NCI-H2081 (cell line): ENCODE measurements at places on chromosomes 16 and 17.

- no peak for DNase-seq
Observed at GRCh38 chr17:72618001-72618509, 474.4 kb downstream of the SLC39A11 start.

DNA sequence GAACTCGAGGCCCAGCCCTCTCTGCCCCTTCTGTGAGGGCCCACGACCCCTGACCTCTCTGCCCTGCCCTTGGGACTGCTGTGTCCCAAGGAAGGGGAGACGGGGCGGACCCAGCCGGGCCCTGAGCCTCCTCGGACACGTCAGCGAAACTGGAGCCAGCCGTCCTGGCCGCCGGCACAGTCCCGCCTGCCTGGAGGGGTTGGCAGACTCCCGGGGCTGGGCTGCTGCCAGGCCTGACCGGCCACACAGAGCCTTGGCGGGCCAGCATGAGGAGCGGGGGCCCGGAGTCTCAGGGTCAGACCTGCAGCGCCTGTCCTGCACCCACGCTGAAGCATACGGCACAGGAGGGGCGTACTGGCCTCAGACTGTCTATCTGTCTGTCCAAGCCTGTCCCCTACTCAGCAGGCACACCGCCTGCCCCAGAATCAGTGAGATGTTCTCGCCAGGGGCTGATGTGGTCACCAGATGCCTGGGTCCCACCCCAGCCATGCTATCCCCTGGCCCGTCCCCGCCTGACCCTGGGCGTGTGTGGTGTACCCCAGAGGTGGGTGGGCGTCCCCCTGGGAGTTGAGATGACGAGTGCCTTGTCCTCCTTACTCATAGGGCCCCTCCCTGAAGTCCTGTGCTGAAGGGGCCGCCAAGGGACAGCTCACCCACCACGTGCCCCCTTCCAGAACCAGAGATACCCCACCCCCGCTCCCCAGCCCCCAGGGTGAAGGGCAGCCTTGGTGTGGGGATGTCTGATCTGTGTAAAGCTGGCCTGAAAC, 4.7 kb downstream of the VASN start:
- no peak for DNase-seq

DNA sequence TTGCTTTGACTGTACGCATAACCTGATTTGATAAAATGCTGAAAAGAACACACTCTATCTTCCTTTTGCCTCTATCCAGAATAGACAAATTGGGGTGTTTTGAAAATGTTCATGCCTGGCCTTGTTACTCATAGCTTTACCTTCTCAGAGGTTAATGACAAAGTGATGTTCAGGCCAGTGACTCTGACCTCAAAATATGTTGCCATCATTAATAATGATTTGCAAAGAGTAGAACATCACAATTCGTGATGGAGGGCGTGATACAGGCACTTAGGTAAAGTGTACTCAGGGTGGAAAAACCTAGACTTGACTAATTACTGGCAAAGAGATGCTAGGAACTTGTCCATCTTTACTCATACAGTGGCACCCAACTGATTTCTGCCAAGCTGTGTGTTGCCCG, 656.6 kb upstream of the SOX9 start:
- no peak for DNase-seq

DNA sequence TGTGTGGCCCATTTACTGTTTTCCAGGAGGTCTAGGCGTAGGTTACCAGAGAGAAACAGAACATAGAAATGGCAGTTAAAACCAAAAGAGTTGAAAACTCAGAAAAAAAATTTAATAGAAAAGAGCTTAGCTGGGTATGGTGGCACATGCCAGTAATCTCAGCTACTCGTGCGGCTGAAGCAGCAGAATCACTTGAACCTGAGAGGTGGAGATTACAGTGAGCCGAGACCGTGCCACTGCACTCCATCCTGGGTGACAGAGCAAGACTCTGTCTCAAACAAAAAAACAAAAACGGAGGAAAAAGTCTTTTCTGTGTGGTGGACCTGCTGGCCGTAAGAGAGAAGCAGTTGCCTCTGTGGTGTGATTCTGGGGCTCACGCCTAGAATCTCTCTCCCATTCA, 35.8 kb downstream of the MRTFB start:
- no peak for DNase-seq

- no peak for DNase-seq
Observed at GRCh38 chr17:42748908-42749798, 4.3 kb upstream of the EZH1 start.

DNA sequence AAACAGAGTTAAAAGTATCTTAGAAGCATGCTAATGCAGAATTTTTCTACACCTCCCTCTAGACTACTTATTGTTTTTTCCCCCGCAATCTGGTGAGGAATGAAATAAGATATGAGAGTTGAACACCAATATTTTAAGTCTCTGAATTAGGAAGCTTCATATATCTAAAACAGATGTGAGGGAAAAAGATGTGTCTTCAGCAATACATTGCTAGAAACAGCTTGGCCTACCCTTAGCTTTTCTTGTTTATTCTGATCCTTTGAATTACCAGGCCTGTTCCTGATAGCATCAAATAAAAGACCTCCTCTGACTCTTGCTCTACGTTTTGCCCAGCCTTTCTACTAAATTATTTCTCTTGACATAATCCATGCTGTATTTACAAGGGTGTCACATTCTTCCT, 221.8 kb downstream of the CDH11 start:
- DNase-seq, result no peak

GRCh38 chr16:64627288-64627687, 494.6 kb downstream of the CDH11 start:
- DNase-seq, result no peak

GRCh38 chr16:47395733-47396498, 64.9 kb downstream of the ITFG1 start:
- no peak for DNase-seq

DNA sequence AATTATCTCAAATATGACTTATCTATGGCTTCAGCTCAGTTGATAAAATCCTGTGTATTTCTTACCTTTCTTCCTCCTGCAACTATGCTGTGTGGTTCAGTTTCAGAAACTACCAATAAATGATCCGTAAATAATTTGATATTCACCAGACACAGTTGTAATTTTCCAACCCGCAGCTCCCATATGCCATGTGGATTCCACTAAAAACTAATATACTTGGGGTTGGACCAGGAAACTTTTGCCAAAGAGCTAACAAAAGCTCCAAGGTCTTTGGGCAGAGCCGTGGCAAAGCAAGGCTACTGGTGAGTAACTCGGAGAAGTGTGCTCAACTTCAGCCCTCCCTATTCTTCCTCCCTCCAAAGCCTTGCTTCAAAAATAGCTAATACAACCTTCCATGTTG, 2.3 kb upstream of the CHST6 start:
- no peak for DNase-seq

- DNase-seq, result no peak
Observed at GRCh38 chr16:49675413-49675812, 180.5 kb downstream of the ZNF423 start.

DNA sequence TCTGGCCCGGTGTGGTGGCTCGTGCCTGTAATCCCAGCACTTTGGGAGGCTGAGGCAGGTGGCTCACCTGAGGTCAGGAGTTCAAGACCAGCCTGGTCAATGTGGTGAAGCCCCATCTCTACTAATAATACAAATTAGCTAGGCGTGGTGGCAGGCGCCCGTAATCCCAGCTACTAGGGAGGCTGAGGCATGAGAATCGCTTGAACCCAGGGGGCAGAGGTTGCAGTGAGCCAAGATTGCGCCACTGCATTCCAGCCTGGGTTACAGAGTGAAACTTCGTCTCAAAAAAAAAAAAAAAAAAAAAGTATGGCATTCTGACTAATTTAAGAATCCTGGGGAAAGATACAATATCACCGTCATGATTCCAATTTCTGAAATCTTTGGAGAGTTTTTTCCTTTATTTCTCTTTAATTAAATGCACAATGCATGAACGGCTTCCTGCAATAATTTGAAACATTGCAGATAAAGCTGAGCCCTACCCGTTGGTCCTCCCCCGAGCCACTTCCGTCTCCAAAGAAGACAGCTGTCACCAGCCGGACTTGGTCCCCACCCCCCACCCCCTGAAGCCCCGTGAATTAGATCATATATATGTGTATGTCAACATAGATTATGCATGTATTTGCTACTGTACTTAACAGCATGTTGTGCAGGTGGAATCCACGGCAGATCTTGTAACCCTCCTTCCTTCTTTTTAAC, 142.6 kb upstream of the PLCG2 start:
- peak; percentile 48 for DNase-seq

GRCh38 chr16:75376475-75377161, 56.7 kb downstream of the CFDP1 start:
- DNase-seq, result no peak

DNA sequence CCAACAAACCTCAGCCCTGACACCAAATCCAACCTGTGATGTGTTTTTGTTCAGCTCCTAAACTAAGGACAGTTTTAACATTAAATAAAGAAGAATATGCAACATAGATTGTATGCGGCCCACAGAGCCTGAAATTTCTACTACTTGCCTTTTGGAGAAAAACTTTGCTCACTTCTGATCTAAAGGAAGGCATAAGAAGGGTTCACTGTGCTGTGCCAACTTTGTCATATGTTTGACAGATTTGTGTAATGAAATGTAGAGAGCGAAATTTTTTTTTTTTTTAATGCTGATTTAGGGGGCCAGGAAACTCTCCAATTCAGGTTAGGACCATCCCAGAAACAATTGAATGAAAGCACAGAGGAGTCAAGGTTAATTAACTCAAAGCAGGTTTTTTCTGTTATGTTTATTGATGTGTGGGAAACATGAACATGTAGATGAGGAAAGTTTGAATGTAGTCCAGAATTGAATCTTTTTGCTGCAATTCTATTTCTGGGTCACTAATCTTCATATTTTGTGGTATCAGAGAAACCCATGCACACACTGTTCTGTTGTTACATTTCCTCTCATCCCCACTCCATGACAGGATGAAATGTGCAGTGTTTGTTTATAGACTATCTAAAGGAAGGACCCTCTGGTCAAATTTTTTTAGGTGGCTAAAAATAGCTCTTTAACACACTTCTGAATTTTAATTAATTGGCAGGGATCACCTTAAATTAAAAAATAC, 71.5 kb downstream of the TAOK1 start:
- DNase-seq, result no peak

GRCh38 chr16:48619979-48620378, 10.0 kb upstream of the N4BP1 start:
- DNase-seq, result no peak

DNA sequence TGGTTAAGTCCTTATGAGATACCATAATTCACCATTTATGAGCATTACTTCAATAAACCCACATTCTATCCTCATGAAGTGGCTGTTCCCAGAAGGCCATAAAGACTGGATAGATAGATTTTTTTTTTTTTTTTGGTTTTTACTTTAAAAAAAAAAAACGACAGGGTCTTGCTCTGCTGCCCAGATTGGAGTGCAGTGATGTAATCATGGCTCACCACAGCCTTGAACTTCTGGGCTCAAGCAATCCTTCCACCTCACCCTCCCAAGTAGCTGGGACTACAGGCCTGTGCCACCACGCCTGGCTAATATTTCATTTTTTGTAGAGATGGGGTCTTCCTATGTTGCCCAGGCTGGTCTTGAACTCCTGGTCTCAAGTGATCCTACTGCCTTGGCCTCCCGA, 102.3 kb downstream of the XYLT1 start:
- no peak for DNase-seq

GRCh38 chr17:80797741-80798594, 193.7 kb upstream of the CHMP6 start:
- DNase-seq, result no peak

- DNase-seq, result peak; percentile 28
Observed at GRCh38 chr17:76994237-76994637, 126.0 kb downstream of the MGAT5B start.

- peak; percentile 69 for DNase-seq
Observed at GRCh38 chr16:85396879-85397871, 215.9 kb upstream of the GSE1 start.

- DNase-seq, result no peak
Observed at GRCh38 chr16:14013571-14014283, 57.4 kb upstream of the MRTFB start.

GRCh38 chr17:7101531-7101930, 13.1 kb downstream of the ASGR2 start:
- DNase-seq, result no peak

GRCh38 chr17:1043601-1044251, 46.8 kb downstream of the TIMM22 start:
- no peak for DNase-seq

DNA sequence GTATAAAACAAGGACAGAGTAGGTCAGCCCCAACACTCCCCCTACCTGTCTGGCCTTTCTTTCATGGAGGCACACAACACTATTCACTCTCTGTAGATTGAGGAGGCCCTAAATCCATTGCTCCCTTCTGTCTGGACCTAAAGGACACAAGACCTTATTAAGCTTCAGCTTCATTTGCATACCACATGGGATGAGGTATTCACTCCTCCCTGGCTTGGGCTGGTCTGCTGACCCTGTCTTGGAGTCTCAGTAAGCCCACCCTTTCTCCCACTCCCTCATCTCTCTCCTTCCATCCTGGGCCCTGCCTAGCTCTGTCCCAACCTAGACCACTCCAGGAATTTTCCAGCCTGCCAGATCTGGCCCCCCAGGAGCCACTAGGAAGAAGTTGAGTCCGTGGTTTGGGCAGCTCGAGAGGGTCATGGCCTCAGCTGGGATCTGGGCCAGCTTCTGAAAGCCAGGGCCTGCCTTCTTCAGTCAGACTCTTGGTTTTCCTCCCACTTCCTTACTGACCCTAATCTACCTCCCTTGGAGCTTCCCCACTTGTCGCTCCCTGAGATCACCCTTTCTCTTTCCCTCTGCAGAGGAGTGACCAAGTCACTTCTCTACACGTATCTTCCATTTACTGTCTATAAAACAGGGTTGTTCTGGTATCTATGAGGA, 6.5 kb upstream of the LLGL1 start:
- DNase-seq, result no peak

DNA sequence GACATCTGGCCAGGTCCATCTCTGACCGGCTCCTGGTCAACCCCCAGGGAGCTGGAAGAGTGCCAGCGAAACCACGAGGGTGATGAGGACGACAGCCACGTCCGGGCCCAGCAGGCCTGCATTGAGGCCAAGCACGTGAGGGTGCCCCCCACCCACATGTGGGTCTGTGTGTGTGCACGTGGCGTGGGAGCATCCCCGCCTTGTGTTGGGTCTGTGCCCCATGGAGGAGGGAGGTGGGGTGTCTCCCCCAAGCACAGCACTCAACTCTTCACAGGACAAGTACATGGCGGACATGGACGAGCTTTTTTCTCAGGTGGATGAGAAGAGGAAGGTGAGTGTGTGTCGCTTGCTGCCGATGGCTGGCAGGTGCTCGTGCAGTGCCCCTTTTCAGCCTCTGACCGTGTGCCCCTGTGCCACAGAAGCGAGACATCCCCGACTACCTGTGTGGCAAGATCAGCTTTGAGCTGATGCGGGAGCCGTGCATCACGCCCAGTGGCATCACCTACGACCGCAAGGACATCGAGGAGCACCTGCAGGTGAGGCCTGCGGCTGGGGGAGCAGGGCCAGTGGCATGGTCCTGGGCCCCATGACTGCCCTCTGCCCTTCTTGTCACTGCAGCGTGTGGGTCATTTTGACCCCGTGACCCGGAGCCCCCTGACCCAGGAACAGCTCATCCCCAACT, 1.7 kb downstream of the STUB1 start:
- DNase-seq, result no peak

- DNase-seq, result no peak
Observed at GRCh38 chr17:28370035-28370743, at the start of gene VTN. Gene VTN (minus strand): TSS chr17:28370307. CDS start chr17:28370203, 104 bp downstream.
